ENCODE measurements at places on chromosomes 3 and 15. TPM values are rescaled to one million over a fixed set of nuclear protein-coding genes. Genes with fewer than 3 reads are reported as not detected.

GRCh38 chr3:183427876-183428446, 458 bp downstream of the MCF2L2 start:
- DNase-seq: no peak

SLC25A26 gene
- total RNA-seq: 12.9 TPM

- DNase-seq: no peak
These were observed 10.1 kb downstream of the CSRNP1 start for GRCh38 chr3:39143051-39143885.

GRCh38 chr15:62503451-62503850, 338.4 kb upstream of the C2CD4B start:
- no peak for DNase-seq

DNA sequence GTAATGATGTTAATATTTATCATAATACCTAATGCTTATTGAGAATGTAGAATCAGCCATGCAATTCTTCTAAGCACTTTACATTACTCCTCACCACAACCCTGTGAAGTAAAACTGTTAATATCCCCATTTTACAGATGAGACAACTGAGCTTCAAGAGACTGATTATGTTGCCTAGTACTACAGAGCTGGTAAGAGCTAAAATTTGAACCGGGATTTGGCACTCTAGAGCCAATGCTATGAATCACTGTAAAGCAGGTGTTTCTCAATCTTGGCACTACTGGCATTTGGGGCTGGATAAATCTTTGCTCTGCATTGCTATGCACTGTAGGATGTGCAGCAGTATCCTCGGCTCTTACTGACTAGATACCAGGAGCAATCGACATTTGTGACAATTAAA, 367.7 kb downstream of the MAGI1 start:
- DNase-seq: no peak

- DNase-seq: no peak
These were observed 21.4 kb upstream of the ESYT3 start for GRCh38 chr3:138412821-138413551.

DNA sequence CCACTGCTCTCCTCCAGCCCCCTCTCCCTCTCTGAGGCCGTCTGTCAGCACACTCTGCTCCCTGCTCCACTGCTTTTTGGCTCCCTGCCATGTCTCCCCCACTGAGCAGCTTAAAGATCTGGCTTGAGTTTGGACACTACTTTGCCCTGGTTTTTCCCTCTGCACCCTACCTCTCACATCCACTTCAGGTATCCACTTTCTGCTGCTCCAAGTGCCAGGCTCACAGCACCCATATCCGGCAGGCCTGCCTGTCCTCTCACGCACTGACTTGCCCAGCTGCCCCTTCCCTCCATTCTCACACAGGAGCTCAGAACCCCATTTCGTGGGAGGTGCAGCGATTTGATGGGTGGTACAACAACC, 3.7 kb downstream of the DUOX1 start:
- DNase-seq: no peak

Measured in glomerular endothelial cell (primary cell).